ENCODE measurements at places on chromosomes 5 and 9.

DNA sequence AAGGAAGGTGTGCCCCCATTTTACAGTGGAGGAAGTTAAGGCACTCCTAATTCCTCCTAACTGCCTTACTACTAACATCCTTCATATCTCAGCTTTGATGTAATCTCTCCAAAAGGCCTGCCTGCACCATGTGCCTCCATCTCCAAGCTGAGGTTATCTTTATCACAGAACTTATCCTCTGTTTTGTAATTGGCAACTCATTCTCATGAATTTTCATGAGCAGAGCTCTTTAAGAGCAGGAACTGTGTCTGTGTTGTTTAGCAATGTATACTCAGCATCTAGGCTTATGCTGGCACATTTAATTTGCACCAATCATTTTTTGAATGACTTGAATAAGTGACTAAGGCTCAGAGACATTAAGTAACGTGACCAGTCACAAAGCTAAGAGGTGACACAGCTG is 147.9 kb upstream of the VLDLR start:
- DNase-seq: no peak

- DNase-seq: no peak
Observed at GRCh38 chr5:39755452-39755851, 330.7 kb upstream of the DAB2 start.

DNA sequence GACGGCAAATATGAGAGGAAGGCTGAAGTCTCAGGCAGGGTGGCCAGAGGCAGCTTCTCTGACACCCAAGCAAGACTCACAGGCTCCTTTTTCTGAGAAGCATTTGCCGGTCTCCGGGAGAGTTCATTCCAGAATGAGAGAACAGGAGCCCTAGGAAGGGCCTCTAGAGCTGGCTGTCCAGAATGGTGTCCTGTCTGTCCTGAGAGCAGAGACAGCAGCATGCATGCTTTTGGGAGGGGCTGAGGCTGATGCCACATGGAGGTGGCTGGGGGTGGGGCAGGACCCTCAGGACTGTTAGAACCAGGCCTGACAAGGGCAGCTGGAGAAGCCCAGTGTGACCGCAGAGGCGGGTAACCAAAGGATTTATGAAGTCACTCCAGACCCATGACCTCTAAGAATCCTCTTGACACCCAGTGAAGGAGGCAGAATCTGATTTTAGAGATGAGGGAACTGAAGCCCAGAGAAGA is 60.0 kb downstream of the SHB start:
- no peak for DNase-seq

- DNase-seq: no peak
Observed at GRCh38 chr5:111672099-111672498, 84.9 kb downstream of the NREP start.

DNA sequence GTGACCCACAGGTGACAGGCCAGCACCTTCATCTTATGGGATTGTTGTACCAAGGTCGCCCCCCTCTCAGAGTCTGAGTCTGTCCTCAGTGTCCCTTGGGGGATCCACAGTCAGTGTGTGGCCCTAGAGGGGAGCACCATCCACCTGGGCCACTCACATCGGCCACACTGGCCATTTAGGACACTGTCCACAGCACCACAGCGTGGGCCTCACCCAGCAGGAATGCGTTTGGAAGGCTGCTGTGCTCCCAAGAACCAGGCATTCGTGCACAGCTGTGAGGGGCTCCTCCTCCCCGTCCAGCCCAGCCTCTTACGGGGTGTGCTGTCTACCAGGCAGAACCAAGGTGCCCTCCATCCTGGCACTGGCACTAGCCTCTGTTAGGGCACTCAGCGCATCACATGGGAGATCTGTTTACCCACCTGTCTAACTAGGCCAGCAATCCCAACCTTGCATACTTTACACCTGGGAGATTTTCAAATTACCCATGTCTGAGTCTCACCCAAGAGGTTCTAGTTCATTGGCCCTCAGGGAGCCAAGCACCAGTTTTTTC is 24.5 kb upstream of the UBE2QL1 start:
- no peak for DNase-seq

GRCh38 chr9:12723409-12724028 is 30.3 kb downstream of the TYRP1 start:
- DNase-seq: no peak
